Prostate gland (tissue), 2 donors: ENCODE measurements at places on chromosomes 4 and X. TPM values are rescaled to one million over a fixed set of nuclear protein-coding genes. Genes with fewer than 3 reads are reported as not detected.

DNA sequence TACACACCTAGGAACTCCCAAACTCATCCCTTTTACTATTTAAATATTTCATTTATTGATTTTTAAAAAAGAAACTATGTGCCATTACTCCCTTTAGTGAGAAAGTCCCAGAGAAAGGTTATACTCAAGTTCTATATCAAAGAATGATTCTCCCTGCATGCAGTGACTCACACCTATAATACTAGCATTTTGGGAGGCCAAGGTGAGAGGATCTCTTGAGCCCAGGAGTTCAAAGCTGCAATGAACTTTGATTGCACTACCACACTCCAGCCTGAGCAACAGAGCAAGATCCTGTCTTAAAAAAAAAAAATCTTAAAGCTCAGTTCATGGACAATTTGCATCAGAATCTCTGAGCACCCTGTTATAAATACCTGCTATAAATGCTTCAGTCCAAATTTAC, 9.2 kb upstream of the RBPJ start:
- DNase-seq, result no peak

SATL1 gene
- total RNA-seq, result 0.80 TPM

AFF2 gene
- total RNA-seq, result 0.27 TPM

MMRN1 gene
- total RNA-seq, result 5.9 TPM

- DNase-seq, result peak; percentile 19
Measured at GRCh38 chr4:81565142-81565870, 93.6 kb upstream of the RASGEF1B start.

MAGT1 gene
- total RNA-seq, result 37.1 TPM

- DNase-seq, result peak; percentile 25
Measured at GRCh38 chr4:88457307-88458103, 586 bp downstream of the HERC5 start.

DCAF8L2 gene
- total RNA-seq, result not detected

DNA sequence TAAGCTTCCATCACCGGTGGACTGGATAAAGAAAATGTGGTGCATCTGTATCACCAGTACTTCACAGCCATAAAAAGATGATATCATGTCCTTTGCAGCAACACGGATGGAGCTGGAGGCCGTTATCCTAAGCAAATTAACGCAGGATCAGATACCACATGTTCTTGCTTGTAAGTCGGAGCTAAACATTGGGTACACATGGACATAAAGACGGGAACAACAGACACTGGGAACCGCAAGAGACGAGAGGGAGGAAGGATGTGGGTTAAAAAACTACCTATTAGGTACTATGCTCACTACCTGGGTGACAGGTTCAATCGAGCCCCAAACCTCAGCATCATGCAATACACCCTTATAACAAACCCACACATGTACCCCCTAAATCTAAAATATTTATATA, 16.3 kb upstream of the IDS start:
- no peak for DNase-seq

DNA sequence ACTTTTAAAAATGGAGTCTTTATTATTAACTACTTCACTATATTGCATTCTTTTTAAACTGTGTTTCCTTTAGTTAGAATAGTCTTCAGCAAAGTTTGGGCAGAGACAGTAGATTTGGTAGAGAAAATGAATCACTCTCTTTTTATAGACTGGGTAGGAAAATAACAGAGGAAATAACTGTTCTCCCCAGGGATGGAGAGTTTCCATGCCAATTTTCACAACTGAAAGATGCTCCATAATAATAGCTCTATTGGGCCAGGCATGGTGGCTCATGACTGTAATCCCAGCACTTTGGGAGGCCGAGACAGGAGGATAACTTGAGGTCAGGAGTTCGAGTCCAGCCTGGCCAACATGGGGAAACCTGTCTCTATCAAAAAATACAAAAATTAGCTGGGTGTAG, 13.1 kb downstream of the HSD17B13 start:
- no peak for DNase-seq
